ENCODE measurements at places on chromosomes 5 and 9.

- no peak for DNase-seq
Observed at GRCh38 chr9:23841304-23841703, 15.3 kb upstream of the ELAVL2 start.

- no peak for DNase-seq
Observed at GRCh38 chr5:114363837-114364236, 2.0 kb downstream of the KCNN2 start.

DNA sequence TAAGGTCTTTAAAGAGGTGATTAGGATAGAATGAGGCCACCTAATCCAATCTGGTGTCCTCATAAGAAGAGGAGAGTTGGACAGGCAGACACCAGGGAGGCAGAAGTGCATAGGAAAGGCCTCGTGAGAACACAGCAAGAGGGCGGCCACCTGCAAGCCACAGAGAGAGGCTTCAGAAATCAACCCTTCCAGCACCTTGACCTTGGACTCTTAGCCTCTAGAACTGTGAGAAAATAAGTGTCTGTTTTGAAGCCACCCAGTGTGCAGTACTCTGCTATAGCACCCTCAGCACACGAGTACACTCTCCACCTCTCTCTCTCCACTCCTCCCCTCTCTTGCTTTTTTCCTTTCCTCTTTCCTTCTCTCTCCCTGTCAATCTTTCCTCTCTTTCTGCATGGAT is 26.8 kb downstream of the NIPAL4 start:
- DNase-seq = no peak

- DNase-seq = no peak
Observed at GRCh38 chr5:71586052-71586940, 844 bp upstream of the MCCC2 start.

DNA sequence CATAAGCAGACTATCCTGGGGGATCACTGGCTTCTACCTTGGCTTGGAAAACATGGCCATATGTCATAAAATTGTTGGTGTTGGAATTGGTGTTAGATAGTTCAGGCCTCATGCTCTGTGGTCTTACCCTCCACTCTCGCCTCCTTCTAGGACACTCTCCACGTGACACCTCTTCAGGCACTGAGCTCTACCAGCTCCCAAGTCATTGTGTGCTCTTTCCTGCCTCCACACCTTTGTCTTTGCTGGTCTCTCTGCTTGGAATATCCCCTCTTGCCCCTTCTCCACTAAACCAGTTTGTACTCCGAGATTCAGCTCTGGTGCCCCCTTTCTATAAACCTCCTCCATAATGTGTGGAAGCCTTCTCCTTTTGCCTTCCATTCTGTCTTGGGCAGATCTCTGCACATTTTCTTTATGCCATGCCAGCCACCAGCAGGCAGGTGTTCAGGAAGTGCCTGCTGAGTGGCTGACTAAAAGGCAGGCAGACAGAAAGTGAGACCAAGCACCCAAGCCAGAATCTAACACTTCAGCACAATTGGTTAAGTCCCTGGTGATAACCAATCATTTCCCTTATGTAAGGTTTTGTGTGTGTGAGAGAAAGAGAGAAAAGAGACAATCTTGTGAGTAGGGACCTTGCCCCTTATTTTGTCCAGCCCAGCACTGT is 37.7 kb downstream of the SAR1B start:
- DNase-seq = no peak

- no peak for DNase-seq
Observed at GRCh38 chr9:125043631-125044030, 99.7 kb downstream of the SCAI start.

GRCh38 chr5:31194468-31194813 is 955 bp downstream of the CDH6 start:
- no peak for DNase-seq

DNA sequence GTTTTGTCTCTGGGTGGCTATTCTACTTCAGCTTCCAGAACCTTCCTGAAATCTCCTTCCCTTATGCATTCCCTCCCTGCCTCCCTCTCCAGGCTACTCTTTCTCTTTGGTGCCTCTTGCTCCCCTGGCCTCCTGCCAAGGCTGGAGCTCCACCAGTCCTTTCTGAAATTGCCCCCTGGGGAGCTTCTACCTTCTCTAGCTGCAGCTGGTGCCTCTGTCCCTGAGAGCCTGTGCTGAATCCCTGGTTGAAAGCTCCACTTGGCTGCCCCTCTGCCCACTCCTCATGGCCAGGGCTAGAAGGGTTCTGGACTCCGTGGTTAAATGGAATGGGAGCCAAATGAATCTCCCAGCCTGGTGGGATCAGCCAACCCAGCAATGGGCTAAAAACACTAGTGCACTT is 80.1 kb downstream of the COL15A1 start:
- no peak for DNase-seq

- no peak for DNase-seq
Observed at GRCh38 chr9:17782430-17783149, 203.7 kb downstream of the SH3GL2 start.

DNA sequence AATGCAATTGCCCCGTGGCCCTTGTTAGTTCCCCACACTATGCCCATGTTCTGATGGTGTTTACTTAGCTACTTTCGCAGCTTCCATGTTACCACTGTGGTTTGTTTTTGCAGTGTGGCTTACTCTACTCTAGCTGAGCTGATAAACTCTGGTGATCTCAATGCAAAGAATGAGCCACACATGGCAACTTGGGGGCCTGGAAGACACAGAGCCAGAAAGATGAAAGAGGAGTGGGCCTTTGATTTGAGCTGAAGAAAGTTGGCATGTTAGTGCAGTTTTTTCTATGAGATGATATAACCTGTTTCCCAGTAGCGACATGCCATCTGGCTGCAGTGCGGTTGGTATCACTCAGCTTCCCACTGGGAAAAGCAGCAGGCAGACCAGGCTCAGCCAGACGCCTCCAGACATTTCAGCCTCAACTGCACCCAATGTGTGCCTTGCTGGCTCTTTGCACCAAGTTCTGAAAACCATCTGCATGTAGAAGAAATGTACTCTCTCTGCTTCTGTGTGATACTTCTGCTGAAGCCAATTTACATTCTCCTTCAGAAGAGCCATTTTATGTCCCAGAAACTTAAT is 329.4 kb downstream of the ARHGEF28 start:
- no peak for DNase-seq

- DNase-seq = no peak
Observed at GRCh38 chr5:166370928-166371690, 1920.3 kb upstream of the WWC1 start.

DNA sequence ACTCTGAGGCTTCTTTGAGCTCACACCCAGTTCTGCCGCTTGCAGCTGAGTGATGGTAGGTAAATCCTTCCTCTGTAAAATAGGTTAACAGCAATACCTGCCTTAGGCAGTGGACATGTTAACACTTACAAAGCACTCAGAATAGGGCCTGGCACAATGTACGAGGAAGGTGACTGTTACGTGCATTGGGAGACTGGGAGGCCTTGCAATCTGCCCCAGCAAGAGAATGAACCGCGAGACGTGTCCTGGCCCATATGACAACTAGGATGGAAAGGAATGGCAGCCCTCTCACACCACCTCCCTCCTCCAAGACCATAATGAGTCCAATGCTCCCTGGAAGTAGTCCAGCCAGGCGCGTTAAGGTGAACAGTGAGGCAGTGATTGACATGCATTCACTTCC is 23.1 kb upstream of the AKNA start:
- DNase-seq = no peak
